CD14-positive monocyte (primary cell): ENCODE measurements at places on chromosomes 16 and 17.
A peak's percentile ranks its signal among the peaks of the same experiment; 100 is the strongest.

- no peak for DNase-seq
Observed at GRCh38 chr16:11136600-11136999, 119.4 kb downstream of the SOCS1 start.

- DNase-seq, result no peak
Observed at GRCh38 chr16:83619381-83620150, 188.2 kb upstream of the HSBP1 start.

GRCh38 chr17:41956522-41956921 is 10.1 kb upstream of the CNP start:
- DNase-seq, result no peak

DNA sequence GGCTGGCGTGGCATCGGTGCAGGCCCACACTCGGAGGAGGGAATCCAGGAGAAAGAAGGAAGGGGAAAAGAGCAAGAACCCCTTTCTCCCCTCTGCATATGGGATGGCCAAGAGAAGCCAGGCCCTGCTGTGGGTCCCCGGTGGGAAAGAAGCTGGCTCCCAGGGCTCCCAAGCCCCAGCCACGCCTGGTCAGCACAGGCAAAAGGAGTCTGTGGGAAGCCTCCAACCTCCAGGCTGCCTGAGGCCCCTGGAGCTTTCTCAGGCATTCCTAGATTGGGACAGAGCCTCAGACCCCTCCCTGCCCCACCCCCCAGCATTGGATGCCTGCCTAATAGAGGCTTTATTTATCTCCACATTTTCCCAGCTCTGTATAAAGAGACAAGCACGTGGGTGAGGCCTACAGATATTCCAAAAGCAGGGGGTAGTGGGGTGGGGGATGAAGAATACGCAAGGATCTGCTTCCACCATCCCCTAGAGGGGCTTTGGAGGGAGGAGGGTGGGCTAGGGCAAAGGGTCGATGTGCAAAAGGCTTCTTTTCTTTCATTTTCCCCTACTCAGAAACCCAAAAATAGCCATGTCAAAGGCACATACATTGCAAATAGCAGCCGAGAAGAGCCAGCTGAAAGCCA is 56.4 kb downstream of the MPRIP start:
- DNase-seq, result no peak

- no peak for DNase-seq
Observed at GRCh38 chr17:42748908-42749798, 4.3 kb upstream of the EZH1 start.

DNA sequence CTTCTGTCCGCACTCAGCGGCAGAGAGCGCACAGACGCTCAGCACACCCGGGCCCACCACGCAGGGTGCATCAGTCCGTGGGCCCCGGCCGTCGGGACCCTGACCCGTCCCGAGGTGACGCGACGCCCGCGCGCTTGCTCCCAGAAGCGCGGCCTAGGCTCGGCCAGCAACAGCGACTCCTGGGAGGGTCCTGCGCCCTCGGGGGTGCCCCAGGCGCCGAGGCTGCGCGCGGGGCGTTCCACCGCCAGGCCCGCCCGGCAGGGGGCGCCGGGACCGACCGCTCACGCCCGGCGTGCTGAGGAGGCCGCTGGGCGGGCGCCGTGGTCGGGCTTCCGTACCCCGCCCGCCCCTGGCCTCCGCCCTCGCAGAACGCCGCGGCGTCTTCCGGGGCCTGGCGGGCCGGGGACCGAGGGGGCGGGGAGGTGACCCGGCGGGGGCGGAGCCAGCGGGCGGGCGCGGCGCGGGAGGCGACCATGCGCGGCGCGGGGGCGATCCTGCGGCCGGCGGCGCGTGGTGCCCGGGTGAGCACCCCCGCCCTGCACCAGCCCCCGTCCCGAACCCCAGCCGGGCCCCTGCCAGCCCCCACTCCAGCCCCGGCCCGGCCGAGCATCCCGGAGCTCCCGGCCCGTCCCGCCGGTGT is at the start of gene CISD3:
Gene CISD3, plus strand, starts transcription at position 456 of the 640 bp plus-strand sequence. Its CDS starts 18 bp downstream, at position 474.
- peak; percentile 84 for DNase-seq

DNA sequence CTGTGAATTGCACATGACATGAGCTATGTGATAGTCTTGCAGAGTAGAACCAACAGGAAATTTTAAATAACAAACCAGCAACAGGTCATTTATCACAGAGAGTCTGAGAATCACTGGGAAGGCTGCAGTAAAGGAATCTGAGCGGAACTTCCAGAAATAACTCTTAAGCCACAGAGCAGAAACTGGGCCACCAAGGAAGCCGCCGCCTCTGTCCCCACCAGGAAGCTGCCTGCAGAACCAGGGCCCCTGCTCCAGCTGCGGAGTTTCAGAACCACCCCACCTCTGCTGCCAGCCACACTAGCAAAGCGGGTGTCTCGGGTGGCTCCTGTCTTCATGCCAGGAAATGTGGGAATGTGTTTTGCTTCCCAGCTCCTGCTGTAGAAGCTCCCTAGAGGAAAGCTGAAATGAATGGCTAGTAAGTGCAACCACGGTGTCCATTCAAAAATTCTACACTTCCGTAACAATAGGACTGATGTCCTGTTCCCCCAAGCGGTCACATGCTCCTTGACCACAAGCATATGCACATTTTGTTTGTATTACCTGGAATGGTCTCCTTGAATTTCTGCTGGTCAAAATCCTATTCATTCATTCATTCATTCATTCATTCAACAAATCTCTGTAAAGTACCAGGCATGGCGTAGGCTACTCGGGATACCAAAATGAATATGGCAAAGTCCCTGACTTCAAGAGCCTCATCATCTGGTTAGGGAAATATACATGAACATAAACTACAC is 7.7 kb upstream of the ITPRIPL2 start:
- no peak for DNase-seq

- no peak for DNase-seq
Observed at GRCh38 chr17:78822552-78822951, 18.1 kb downstream of the USP36 start.

DNA sequence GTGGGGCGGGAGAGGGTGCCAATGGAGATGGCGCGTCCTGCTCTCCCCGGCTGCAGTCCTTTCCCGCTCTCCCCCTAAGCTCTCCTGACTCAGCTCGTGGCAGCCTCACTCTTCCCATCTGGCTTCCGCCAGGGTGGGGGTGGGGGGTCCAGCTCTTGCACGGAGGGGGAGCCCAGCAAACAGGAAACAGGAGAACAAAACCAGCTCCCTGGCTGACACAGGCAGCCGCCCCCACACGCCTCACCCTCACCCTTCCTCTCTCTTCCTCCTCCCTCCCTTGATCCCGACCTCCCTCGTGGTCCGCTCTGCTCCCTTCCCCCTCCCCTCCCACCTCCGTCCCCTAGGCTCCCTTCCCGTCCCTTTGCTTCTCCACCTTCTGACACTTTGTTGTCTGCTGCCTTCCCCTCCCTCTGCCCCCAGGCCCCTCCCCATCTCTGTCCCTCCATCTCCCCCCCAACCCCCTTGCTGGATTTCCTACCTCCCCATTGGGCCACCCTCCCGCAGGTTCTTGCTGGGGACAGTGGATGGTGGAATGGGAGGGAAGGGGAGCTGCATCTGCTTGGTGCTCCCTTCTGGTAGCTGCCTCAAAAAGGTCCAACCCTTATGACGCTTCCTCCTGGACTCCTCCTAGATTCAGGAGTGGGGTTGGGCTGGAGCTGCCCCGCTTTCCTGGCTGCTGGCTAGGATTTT is 23.7 kb downstream of the ARHGAP23 start:
- DNase-seq, result no peak

DNA sequence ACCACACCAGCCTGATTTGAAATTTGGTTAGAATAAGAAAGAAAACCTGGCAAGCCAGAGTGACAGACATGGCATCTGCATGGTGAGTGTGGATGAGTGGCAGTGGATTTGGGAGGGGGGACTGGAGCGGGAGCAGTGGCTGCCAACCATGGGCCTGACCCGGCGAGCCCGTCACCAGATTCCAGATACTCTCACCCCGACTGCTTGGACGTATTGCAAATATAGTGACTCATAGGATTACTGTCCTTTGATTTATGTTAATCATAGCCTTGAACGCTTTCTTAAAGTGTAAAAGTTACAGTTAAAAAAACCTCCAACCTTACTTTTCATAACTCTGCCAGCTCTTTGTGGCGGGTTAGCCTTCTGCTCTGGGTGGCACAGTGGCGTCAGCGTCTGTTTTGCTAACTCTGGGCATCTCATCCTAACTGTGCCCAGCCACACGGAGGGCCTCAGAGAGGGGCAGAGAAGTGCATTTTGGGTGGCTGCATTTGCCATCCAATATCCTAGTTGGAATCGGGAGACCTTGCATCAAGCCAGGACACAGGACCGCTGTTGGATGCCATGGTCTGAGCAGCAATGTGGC is 26.8 kb upstream of the FOXK2 start:
- DNase-seq, result no peak

DNA sequence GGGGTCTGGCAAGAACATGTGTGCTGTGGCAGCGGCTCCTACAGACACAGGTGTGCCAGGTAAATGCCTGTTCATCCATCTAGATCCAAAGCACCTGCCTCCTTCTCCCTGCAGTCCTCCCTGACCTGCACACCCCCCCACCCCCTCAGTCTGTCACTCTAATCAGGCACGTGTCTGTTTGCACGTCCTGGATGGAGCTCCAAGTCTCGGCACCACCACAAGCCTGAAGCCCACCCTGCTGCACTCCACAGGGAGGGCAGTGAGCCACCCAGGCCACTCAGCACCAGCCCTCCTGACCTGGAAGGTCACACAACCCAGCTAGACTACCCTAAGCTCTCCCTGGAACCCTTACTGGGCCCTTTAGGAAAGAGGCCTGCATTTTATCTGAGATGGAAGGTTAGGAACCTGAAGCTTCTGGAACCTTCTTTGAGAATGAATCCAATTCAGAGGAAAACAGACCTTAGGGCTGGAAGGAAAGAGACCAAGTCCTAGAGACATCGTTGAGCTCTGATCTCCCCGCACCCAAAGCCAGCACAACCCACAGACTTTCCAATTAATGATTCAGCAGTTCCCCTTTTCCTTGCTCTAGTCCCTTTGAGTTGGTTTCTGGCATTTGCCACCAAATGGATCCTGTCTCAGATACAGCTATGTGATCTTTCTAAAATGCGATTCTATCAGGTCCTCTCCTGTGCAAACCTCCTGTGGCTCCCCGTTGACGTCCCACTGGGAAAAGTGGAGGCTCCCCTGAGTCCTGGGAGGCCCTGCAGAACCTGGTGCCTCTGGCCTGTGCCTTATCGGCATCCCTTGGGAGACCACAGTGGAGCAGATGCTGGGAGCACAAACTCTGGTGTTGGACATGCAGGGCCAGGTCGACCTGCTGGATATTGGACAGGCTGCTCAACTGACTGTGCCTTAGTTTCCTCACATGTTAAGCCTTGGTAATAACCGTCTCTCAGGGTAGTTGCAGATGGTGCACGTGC is 67.9 kb downstream of the PRMT7 start:
- DNase-seq, result no peak

- no peak for DNase-seq
Observed at GRCh38 chr16:48479329-48479728, 94.1 kb upstream of the SIAH1 start.
